ENCODE measurements at places on chromosomes 12 and 14.

GRCh38 chr14:93042968-93043940 lies 72.5 kb downstream of the ITPK1 start:
- DNase-seq: no peak

DNA sequence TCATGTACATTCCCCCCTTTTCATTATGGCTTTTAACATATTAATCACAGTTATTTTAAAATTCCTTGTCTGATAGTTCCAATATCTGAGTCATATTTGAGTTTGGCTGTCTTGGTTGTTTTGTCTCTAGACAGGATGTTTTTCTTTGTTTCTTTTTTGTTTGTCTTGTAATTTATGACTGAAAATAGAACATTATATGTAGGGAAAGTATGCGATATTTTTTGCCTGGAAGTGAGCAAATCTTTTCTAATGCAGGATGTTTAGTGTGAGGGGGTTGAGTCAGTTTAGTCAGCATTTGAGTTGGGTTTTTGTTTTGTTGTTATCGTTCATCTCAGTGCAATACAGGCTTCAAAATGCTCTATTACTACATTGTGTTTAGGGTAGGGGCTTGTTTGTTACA lies 239.7 kb downstream of the SNAPC1 start:
- DNase-seq: no peak

- no peak for DNase-seq
These were observed 1.4 kb downstream of the LIN7A start for GRCh38 chr12:80936353-80936641.

DNA sequence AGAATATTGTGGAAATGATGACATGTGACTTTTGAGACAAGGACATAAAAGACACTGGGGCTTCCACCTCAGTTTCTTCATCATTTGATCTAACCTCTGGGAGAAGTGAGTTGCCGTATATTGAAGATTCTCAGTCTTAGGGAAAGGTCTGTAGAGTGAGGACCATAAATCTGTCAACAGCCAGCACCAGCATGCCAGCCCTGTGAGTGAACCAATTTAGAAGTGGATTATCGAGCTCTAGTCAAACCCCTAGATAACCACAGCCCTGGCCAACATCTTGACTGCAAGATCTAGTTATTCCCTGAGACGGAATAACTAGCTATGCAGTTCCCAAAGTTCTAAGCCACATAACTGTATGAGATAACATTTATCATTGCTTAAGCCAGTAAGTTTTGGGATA lies 108.8 kb upstream of the PTPRR start:
- DNase-seq: no peak

- DNase-seq: no peak
These were observed 7.1 kb downstream of the TMBIM4 start for GRCh38 chr12:66162701-66163100.

DNA sequence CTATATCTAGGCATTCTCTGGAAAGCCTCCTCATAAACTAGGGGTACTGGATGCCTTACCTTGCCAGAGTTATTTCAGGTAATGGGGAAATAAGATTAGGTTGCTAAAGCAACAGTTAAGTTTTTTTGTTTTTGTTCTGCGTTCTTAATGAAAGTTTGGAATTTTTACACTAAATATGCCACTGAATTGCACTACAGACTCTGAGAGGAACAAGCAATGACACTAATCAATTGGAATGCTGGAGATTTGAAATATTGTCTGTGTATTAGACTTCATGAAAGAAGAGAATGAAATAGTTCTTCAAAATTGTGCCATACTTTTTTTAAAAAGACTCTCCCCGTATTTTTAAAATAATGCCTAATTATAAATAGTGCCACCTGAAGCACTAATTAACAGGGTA lies 287.8 kb downstream of the NAV3 start:
- no peak for DNase-seq

All from NK-92 treated with Interleukin-12 subunit alpha and Interleukin-12 subunit beta, amount 100 ng/mL, for 24 hours (cell line).